ENCODE measurements at places on chromosomes 16 and 17.

DNA sequence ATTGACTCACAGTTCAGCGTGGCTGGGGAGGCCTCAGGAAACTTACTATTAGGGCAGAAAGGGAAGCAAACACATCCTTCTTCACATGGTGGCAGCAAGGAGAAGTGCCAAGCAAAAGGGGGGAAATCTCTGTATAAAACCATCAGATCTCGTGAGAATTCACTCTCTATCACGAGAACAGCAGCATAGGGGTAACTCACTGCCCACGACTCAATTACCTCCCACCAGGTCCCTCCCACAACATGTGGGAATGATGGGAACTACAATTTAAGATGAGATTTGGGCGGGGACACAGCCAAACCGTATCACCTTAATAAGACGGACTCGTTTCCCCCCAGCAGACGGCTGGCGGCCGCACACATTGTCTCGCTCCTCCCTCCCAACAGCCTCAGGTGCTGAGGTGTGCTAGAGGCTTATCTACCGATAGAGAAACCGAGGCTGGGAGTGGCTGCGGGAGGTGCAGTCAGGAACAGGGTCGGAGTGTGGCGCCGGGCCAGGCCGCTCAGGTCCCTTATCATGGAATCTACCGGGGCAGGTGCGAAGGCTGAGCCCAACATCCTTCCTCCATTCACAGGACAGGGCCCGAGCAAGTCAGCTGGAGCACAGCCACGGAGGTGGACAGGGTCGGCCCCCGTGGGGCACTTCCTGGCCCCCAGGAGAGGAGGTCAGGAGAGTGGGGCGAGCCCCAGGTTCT is 4.9 kb upstream of the ZG16B start:
- no peak for DNase-seq

- DNase-seq: no peak
Measured at GRCh38 chr17:44416558-44417289, 27.3 kb upstream of the ITGA2B start.

GRCh38 chr17:43471585-43472160 is 12.1 kb upstream of the DHX8 start:
- no peak for DNase-seq

DNA sequence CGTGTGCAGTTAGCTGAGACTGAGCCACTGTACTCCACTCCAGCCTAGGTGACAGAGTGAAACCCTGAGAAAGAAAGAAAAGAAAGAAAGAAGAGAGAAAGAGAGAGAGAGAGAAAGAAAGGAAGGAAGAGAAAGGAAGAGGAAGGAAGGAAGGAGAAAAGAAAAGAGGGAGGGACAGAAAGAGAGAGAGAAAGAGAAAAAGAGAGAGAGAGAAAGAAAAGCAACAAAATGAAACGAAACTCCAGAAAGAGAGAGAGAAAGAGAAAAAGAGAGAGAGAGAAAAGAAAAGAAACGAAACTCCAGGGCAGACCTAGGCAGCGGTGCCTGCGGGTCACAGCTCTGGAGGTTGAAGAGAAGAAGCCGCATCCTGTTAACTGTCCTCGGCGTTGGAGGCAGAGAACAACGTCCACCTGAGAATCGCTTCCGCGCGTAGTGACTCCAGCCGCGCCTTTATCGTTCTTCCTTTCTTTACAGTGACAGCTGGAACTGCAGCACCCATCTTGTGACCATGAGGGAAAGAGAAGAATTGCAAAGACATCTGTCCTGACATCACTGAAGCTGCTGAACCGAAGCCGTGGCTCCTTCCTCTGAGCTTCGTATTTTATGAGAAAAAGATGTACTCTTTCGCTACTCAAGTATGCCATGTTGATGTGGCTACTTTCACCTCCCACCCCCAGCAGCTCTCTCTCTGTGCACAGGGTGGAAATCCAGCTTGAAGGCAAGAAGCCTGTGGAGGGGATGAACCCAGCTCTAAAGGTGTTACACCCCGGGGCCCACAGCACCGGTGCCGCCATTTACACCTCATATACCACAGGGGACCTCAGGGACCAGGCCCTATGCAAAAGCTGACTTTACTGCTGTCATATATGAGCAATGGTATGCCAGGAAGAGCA is 56.9 kb upstream of the DOC2B start:
- DNase-seq: no peak

DNA sequence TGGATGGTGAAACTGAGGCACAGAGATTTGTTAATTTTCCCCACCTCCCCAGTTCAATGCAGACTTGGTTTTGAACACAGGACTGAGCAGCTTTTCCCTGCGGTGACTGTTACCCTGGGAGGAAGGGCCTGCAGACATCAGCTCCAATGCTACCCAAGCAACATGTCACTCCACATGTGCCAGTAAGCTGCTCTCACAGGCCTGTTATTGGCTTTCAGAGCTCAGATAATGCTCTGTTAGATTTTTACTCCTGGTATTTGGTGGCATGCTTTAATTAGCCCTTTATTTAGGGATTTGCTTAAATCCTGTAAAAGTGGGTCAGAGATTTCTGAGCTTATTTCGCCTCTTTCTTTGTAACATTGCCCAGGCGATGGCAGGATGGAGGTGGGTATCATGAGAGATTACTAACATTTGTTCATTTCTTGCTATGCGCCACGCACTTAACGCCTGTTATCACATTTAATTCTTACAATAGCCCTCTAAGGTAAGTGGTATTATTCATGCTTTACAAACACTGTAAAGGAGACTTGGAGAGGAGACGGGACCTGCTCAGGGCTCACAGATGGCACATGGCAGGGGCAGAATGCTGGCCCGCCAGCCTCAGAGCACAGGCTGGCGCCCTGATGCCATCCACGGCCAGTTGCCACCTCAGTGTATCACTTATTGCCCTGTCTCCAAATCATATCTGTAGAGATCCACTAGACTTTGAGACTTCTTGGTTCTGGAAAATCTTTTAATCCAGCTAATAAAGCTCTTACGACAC is 84.0 kb upstream of the CACNG5 start:
- no peak for DNase-seq

DNA sequence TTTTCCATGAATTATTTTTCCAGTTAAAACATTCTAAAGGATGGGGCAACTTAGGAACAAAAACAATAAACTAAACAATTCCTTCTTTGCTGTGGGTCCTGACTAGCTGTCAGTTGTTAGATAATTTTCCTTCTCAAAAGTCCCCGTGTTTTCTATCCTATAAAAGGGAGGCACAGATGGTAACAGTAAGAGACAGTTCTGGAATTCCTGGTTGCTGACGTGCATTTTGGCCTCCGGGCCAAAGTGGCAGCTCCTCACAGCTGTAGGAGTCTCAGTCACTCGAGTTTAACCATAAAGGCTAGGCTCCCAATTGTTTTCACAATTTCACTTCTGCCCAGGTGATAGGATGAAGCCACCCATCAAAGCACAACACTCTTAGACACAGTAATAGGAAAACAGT is 77.0 kb upstream of the ZNF423 start:
- DNase-seq: no peak

DNA sequence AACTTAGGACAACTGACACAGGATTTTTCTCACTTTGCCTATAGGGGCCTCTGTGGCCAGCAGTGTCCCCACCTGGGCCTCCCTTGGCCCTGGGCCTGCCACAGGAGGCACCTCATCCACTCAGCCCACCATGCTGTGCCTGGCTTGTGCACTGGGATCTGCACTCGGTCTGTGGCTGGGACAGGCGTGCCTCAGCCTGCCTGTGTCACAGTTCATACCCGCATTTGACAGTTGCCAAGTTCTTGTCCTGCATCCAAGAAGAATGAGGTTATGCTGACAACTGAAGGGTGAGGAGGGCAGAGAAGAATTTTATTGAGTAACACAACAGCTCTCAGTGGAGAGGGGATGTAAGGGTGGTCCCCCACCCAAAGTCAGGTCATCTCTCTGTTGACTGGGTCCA is 36.0 kb downstream of the ZFP90 start:
- no peak for DNase-seq

Measured in stimulated activated CD8-positive, alpha-beta memory T cell treated with anti-CD3 and anti-CD28 coated beads, Interleukin-12 subunit alpha, Interleukin-12 subunit beta, amount 100 ng/mL, for 1 hour (primary cell).